ENCODE measurements at places on chromosomes 6 and 20. TPM values are rescaled to one million over a fixed set of nuclear protein-coding genes. Genes with fewer than 3 reads are reported as not detected.

Gene SLC24A3
- not detected for total RNA-seq

DNA sequence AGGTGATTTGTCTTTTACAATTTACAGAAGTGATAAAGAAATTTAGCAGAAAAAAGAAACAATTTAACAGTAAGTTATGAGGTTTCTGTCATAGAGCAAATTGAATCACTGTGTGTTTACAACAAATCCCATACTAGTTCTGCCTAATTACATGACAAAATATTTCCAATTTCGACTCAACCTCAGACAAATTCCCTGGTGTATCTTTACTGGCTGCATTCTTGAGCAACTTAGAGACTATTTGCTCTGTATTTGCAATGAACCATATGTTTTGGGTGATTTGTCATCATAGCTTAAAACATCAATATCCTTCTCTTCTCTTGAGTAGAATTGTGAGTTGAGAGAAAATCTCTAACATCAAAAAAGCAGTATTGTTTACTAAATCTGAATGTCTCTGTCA is 128.7 kb downstream of the SIM1 start:
- no peak for DNase-seq

DNA sequence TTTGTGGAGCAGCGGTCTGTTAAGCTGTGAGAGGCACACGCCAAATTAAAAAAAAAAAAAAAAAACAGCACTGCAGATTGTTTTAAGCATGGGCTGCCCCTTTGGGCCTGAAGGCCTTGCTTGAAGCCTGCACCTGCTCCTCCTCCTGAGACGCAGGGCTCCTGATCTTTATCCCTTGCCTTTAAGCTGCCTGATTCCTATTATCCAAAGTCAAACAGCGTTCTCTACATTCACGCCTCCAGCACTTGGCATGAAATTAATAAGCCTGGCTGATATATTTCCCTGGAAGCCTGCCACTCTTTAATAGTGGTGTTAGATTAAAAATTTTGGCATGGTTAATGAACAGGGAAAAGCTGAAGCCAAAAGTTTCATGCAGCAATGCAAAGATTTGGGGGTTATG is 163.9 kb downstream of the FAXC start:
- no peak for DNase-seq

- DNase-seq = no peak
Measured at GRCh38 chr6:63348836-63349235, 29.1 kb upstream of the LGSN start.

DNA sequence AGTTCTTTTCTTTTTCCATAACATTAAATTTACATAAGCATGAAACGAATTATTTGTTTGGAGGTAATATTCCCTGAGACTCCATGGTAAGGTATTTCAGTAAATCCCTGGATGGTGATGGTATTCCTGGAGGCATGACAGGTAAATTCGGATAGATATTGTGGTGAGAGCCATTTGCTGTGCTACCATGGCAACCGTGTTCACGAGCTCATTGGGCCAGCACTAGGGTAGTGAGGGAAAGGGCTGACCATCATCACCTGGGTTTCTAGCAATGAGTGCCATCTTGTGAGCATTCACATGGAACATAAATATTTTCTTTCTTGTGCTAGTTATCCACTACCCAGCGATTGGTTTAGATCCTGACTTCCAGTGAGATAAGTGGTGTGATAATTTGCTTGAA is 51.9 kb upstream of the GNRH2 start:
- DNase-seq = no peak

GRCh38 chr6:12420626-12421025 is 130.5 kb downstream of the EDN1 start:
- DNase-seq = no peak

DNA sequence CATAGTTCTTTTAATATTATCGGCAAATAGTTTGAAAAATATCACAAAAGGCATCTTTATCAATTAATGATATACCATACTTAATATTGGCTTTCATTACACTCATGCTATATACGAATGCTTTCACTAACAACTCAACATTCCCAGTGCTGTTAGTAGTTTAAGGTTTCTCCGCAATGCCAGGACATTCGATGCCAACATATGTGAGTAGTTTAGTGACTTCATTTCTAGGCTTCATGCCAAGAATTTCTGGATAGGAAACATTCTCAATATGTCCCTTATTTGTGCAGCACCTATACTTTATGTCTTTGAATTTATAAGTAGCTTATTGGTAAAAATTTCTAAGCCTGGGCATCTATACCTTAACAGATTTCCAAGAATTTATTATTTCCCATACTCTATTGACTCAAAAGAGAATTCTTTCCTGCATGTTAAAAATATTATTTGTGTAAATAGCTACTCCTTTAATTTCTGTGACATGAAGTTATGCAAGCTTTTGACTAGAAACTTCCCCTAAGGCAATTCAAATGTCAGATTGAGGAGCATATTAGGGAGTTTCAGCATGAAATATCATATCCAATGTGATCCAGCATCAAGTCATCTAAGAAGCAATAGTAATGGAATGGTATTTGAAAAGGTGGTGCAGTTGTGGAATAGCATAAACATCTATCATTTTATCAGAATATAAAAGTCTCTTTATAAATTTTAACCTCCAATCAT is 236.0 kb upstream of the STXBP5 start:
- no peak for DNase-seq

- no peak for DNase-seq
Measured at GRCh38 chr6:88698661-88699060, 264.8 kb downstream of the RNGTT start.

DNA sequence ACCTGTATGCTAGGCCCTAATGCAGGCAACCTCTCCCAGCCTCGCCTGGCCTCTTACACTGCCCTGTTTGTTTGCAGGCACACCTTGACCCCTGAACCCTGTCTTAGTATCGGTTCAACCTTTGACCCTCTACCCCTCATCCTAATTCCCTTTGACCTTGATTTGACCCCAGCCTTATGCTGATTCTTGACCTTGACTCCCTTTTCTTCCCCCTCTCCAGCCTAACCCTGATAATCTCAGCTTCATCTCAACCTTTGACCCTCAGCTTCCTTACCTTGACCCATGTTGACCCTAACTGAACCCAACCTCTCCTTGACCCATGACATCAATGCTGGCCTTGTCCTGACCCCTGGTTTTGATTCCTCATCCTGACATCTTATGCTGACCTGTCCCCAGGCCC is 33.8 kb downstream of the UQCC2 start:
- DNase-seq = no peak

- DNase-seq = no peak
Measured at GRCh38 chr6:166282394-166283032, 25.7 kb downstream of the PRR18 start.

DNA sequence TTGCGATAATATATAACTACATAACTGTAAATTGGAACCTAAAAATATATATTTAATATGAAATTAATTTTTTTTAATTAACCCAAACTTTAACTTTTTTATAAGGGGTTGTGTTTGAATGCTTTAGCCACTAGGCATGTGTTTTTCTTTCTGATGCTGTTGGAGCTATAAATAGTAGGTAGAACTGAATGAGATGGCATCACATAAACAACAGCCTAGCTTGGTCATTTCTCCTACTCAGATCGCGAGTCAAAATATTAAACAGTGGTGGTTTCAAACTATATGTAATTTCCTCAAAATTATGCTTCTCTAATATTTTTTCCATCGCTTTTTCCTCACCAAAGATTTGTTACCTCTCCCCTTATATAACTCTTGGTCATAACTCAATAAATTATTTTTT is 243.2 kb downstream of the ARID1B start:
- no peak for DNase-seq

Data from activated CD4-positive, alpha-beta T cell treated with anti-CD3 and anti-CD28 coated beads for 36 hours (primary cell).